ENCODE measurements at places on chromosomes 3 and 15. TPM values are rescaled to one million over a fixed set of nuclear protein-coding genes. Genes with fewer than 3 reads are reported as not detected.

DNA sequence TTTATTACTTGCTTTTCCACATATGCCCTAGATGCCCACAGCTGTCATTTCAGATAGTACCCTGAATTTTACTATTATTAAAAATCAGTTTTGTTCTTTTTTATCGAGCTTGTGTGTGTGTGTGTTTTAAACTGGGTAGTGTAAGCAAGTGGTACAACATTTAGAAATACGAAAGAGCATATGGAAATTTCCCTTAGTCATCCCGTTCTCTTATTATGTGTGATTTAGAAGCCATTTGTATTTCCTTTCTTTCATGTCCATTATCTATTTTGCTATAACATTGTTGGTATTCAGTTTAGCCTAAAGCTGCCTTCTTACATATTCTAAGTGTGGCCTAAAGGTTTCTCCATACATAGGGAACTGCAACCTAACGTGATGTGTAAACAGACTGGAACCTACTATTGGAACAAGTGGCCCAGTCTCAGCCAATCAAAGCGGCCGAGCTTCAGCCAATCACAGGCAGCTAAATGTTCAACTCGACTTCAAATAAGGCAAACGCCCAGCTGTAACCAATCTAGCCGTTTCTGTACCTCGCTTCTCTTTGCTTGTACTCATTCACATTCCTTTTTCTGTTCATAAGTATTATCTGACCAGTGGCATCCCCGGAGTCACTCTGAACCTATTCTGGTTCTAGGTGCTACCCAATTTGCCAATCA is 14.7 kb upstream of the SYN2 start:
- DNase-seq: no peak

Gene SIDT1
- not detected for polyA plus RNA-seq

DNA sequence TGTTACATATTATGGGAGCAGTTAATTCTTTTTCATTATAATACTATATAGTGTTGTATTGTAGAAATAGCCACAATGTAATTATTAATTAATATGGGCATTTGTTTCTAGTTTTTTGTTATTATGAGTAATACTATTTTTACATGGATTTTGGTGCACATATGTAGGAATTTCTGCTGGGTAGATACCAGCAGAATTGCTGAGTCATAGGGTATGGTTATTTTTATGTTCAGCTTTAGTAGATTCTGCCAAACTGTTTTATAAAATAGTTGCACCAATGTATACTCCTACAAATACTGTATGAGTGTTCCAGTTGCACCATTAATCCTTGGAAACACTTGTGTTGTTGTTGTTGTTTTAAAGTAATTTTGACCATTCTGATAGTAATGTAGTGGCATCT is 91.5 kb downstream of the SH3GL3 start:
- no peak for DNase-seq

Gene HDAC11
- polyA plus RNA-seq: 7.5 TPM

Gene P2RY13
- polyA plus RNA-seq: not detected

Gene CCDC71
- polyA plus RNA-seq: 27.7 TPM

- no peak for DNase-seq
Measured at GRCh38 chr3:107861904-107862303, 228.9 kb downstream of the CD47 start.

- no peak for DNase-seq
Measured at GRCh38 chr3:122635789-122636188, 44.9 kb upstream of the PARP14 start.

GRCh38 chr3:81837071-81837593 is 75.7 kb upstream of the GBE1 start:
- no peak for DNase-seq

GRCh38 chr3:160401291-160402095 is 2.0 kb downstream of the SMC4 start:
- peak; percentile 55 for DNase-seq

Data from AG04450 (cell line).